Activated T-cell treated with anti-CD3 and anti-CD28 coated beads, Interleukin-2, amount 50 U/mL, for 4 hours (primary cell): ENCODE measurements at places on chromosomes 13 and 19. TPM values are rescaled to one million over a fixed set of nuclear protein-coding genes. Genes with fewer than 3 reads are reported as not detected.

KIR2DL3 gene
- not detected for total RNA-seq

DNA sequence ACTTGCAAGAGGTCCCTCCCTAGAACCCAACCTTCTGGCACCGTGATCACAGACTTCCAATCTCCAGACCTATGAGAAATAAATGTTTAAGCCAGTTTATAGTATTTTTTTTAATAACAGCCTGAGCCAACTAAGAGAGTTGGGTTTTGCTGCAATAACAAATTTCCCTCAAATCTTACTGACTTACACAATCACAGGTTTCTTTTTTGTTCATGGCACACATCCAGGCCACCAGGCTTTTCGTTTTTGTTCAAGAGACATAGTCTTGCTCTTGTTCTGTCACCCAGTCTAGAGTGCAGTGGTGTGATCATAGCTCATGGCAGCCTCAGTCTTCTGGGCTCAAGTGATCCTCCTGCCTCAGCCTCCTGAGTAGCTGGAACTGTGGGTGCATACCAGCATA is 2.0 kb upstream of the SELENOV start:
- no peak for DNase-seq

- no peak for DNase-seq
Observed at GRCh38 chr13:41203810-41204209, 9.4 kb upstream of the KBTBD7 start.

KIRREL2 gene
- 0.24 TPM for total RNA-seq

BRME1 gene
- 9.3 TPM for total RNA-seq

DNA sequence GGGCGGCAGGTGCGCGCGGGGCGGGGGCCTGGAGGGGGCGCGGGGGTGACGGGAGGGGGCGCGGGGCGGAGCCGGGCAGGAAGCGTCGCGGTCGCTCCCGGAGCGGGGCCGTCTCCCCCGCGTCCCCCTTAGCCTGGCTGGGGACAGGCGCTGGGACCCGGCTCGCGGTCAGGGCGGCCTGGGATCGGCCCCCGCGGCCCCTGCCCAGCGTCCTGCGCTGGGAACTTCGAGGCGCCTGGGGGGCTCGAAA is 74.7 kb upstream of the MCF2L start:
- DNase-seq, result no peak
